ENCODE measurements at places on chromosomes 7 and 10. TPM values are rescaled to one million over a fixed set of nuclear protein-coding genes. Genes with fewer than 3 reads are reported as not detected.

Gene ADAP1
- total RNA-seq, result 10.7 TPM

Gene ZNF12
- 28.8 TPM for total RNA-seq

Gene TRPV6
- 5.7 TPM for total RNA-seq

DNA sequence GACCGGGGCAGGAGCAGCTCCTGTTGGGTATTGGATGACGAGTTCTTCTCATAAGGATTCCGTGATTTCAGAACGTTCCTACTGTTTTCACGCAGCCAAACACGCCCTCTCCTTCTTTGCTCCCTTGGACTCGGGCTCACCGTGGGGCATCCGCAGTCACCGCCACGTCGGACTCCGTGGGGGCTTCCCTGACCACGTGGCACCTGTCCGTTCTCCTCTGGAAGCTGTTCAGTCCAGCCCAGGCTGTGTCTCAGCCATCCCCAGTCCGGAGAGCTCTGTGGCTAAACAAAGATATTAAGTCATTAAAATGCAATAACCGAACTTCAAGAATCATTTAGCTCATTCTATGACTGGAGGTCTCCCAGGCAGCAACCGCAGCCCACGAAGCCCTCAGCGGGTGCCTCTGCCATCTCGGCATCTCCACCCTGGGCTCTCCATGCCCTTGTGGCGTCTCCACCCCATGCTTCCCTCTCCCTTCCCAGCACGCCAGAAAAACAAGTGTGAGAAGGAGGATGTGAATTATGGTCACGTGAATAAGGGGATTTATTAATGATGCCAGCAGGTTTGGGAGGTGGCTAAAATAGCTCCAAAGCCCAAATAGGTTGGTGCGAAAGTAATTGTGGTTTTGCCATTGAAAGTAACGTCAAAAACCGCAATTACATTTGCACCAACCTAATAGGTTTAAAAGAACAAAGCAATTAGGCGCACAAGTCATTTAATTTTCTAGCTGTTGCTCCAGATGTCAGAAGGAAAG lies 224.6 kb upstream of the PPP2R2D start:
- no peak for DNase-seq

DNA sequence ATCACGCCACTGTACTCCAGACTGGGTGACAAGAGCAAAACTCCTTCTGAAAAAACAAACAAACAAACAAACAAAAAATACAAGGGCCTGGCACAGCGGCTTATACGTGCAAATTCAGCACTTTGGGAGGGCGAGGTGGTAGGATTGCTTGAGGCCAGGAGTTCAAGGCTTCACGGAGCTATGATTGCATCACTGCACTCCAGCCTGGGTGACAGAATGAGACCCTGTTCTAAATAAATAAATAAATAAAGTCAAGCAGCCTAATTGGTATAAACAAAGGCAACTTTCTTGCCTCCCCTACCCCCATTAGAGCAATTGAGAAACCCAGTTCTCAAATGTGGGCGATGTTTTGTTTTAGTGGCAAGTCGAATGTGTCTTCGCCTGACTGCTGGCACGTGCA lies 26.3 kb upstream of the KPNA7 start:
- no peak for DNase-seq

DNA sequence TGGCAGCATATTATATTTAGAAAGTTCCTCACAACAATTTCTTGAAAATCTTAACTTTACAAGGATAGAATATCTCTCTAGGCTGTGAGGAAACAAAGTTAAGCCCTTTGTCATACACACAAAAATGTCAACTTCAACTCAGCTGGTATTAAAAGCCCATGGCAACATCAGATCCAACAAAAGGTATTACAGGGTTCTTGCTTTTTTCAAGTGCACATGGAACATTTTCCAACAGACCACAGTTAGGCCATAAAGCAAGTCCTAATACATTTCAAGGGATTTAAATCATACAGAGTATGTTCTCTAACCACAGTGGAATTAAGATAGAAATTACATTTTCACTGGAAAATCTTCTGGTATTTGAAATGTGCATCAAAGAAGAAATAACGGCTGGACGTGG lies 71.9 kb upstream of the OIT3 start:
- DNase-seq, result no peak

DNA sequence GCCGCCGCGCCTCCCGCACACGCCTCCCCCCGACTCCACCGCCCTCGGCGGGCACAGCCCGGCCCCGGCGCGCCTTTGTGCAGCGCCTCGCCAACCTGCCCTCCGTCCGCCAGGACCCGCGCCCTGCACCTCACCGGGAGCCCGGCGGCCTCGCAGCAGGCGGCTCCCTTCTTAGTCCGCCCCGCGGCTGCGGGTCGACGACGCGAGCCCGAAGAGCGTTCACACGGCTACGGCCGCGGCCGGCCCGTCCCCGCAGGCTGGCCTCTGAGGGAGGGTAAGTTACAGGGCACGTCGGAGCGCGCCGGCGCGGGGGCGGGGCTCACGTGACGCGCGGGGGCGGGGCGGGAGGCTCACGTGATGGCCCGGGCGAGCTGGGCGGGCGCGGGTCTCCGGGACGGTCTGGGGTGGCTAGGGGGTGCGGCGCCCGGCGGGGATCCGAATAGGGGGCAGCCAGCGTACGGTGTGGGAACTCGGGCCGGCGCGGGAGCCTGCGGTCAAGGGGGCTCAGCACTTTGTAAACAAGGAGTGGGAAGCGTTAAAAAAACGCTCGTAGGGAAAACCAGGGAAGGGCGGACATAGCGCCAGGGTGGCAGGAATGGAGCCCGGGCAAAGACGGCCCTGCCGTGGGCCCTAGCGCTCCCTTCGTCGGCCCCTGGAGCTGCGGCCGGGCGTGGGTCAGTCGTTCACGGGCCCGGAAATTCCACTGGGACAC lies at the start of gene ARHGAP12:
ARHGAP12 (minus strand) TSS at position 283 of the 712 bp plus-strand sequence. CDS start 19,976 bp downstream, outside the sequence.
- DNase-seq, result peak; percentile 90
